ENCODE measurements at places on chromosomes 7 and 10.

DNA sequence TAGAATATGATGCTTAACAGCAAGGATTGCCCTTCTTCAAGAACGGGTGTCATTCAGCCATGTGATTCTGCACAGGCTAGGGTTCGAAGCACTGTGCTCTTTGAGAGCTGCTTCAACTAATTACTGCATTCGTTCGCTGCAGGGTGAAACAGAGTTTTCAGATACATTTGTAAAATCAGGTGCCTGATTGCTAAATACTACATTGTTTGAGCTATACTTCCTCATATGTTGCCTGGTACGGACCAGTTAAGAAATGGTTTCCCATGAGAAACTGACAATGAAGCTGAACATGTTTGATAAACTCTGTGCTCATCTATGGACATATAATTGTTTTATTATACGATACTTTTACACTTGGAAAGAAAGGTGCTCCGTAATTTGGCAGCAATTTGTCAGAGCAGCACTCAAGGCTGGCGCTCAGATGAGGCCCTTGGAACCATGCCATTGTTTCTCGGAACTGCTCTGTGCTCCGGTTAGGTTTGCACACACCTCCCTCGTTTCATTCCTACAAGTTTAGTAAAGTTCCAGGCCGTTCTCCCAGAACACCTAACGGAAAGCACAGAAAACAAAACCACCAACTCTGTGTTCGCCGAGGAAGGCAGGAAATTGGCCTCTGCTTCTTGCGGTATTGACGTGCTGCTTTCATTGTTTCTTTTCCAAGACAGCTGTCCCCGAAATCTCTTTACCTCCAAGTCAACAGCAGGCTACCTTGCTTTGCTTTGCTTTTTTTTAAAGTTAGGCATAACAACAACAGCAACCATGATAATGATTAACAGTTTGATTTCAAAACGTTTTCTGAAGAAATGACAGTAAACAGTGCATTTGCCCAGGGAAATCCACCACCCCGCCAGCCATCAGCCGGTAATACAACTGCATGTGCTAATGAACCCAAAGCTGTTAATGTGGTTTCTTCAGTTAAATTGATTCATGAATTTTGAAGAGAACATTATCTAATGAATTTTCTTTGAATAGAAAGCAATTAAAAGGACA, 206.9 kb downstream of the EBF3 start:
- DNase-seq = no peak

GRCh38 chr10:24465891-24466818, 257.2 kb downstream of the KIAA1217 start:
- DNase-seq = no peak

GRCh38 chr7:150322833-150323681, at the start of the genes ACTR3C and LRRC61:
Gene ACTR3C (minus strand): TSS chr7:150323545. CDS start chr7:150295296, 28,249 bp downstream.
Gene LRRC61 (plus strand): TSS chr7:150323355. CDS start chr7:150336862, 13,507 bp downstream.
- peak; percentile 87 for DNase-seq

- DNase-seq = no peak
Observed at GRCh38 chr7:108810756-108811385, 241.2 kb downstream of the DNAJB9 start.

DNA sequence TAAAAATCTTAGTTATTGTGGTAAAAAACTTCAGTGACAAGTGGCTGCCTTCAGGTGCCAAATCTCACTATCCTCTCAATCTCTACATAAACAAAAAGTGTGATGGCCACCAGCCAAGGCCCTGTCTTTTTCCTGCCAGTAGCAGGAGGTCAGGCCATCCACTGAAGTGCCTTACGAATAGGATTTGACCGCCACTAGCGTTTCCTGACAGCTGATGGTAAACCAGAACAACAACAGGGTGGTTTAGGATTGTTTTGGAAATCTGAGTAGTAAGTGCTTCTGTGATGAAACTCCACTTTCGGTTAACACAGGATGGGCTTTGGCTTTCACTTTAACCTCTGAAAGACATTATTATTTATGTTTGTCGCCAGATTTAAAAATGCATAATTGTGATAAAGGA, 55.7 kb upstream of the OGDHL start:
- DNase-seq = no peak

Measured in NCI-H1930 (cell line).